NCI-H1417 (cell line): ENCODE measurements at places on chromosomes 12 and 14.

DNA sequence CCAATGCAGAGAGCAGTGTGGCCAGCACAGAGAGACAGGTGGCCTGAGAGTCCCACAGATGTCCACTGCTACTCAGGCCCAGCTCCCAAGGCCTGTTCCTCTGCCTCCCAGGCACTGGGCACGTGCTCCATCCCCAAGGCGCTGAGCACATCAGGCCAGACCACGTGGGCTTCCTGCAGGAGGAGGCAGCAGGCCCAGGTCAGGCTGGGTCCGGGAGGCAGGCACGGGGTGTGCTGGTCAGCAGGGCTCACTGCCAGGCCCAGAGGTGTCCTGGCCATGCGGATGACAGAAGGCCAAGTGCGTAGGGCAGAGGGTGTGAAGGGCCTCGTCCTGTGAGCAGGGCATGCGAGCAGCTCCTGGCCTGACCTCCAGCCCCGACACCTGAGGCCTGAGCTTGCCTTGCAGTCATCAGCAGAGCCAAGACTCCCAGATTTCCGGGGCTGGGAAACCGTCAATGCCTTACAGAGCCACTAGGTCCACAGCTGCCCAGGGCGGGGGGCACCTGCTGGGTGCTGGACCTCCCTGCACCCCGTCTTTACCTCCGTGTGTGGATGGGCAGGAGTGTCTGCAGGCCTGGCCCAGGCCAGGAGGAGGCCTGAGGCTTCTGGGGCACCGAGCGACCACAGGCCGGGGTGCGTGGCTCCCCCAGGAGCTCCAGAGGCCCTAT lies 14.9 kb downstream of the TRMT61A start:
- DNase-seq, result peak; percentile 79

GRCh38 chr12:5343711-5344110 lies 88.2 kb upstream of the NTF3 start:
- no peak for DNase-seq

DNA sequence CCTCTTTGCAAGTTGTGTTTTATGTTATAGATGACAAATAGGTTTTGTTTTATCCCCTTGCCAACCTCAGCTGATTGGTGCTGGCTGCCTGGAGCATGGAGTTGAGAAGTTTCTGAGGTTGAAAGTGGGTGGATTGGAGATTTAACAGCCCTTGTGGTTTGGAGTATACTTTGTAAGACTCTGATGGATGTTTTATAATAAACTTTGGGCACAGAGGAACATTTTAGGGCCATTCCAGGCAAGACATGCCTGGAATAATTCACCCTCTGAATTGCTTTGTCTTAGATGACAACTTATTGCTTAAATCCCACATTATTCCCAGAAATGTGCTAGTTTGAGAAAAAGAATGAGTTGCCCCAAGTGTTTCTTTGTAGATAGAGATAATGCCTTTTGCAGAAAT lies 158.9 kb downstream of the SLC5A8 start:
- DNase-seq, result no peak

DNA sequence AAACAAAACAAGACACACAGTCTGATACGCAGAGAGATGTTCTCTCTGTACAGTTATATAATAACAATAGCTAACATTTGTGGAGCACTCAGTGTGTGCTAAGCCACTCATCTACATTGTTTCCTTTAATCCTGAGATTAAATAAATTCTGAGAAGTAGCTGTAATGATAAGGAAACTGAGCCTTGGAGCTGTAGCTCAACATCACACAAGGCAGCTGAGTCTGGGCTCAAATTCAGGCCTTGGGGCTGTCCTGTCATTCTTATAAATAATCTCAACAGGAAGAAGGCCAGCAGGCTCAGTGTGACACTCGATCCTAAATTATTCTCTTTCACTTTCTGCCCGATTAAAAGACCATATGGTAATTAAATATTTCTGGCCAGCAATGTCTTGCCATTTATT lies 24.5 kb downstream of the CDKN1B start:
- no peak for DNase-seq

DNA sequence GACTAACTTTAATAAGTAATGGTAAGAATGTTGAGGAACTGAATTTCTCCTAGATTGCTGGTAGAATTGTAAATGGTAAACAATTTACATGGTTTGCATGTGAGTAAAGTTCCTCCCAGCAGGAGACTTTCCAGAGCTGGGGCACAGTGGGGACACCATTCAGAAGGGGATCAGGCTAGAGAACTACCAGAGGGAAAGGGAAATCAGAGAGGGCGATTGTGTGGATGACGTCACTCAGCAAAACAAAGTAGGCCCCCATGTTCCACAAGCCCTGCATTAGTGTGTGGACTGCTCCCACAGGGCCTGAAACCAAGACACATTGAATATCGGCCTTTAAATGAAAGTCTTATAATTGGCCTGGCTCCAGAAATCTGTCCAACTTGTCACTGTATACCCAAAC lies 9.5 kb downstream of the RNASE11 start:
- DNase-seq, result no peak

GRCh38 chr14:54836231-54836630 lies 66.4 kb downstream of the GCH1 start:
- no peak for DNase-seq
